Right cardiac atrium (tissue), 5 donors: ENCODE measurements at places on chromosomes 16 and 17. TPM values are rescaled to one million over a fixed set of nuclear protein-coding genes. Genes with fewer than 3 reads are reported as not detected.
A peak's percentile ranks its signal among the peaks of the same experiment; 100 is the strongest.

- DNase-seq: no peak
Observed at GRCh38 chr16:66001432-66001831, 365.1 kb upstream of the CDH5 start.

TBX6 gene
- polyA plus RNA-seq: 0.93 TPM

CHD9 gene
- 7.3 TPM for polyA plus RNA-seq

GRCh38 chr16:63614429-63614828 lies 1507.4 kb downstream of the CDH11 start:
- no peak for DNase-seq

GRCh38 chr16:56872863-56873391 lies 7.9 kb downstream of the SLC12A3 start:
- DNase-seq: no peak

SLFN11 gene
- polyA plus RNA-seq: 9.2 TPM

DNA sequence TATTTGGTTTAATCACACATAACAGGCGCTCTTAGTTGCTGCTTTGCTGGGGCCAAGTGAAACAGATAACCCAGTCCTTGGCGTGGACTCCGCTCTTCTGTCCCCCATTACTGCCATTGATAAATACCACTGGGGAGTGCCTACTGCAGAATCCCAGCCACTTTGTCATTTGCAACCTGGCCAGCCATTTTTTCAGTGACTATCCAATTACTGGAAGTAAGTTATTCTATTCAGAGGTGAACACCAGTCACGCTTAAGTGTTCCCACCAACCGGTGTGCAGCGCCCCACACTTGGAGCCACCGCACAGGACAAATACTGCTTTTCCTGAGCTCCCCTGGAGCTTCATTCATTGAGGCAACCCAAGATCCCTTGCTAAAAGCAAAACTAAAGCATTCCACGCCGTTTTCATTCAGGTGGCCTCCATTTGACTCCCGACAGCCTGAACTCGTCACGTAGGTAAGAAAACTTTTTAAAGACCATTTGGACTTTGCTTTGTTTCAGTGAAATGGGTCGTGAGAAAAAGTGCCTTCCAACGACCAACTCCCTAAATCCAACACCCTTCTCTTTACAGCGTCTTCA lies 1.8 kb downstream of the USP7 start:
- DNase-seq: no peak

DNA sequence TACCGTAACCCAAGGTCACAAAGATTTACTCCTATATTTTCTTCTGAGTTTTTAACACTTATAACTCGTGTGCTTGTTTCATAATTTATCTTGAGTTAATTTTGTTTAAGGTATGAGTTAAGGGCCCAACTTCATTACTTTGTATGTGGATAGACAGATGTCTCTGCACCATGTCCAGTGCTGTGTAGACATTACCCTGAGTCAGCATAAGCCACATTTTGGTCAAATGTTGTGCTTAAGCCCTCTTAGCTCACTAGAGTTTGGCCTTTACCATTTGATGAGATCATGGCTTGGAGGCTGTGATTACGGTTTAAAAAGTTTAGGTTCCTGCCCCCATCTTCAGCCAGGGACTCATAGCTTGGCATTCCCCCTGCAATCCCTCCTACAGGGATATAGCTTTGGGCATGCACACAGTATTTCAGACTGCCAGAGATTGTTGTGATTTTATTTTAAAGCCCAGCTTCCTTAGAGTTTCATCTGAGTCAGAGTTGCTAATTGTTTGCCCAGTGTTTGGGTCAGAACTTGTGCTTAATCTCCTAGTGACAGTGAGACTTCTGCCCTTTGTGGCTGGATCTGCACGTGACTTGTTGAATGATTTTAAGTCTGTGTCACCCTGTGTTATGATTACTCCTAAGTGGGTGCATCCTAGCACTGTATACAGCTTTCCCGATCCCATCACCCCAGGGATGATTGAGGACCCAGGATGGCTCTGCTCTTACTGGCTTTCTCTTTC lies 393.1 kb downstream of the CNTNAP4 start:
- no peak for DNase-seq

GRCh38 chr17:36149296-36149820 lies 27.1 kb downstream of the TBC1D3B start:
- DNase-seq: peak; percentile 55

C16orf86 gene
- polyA plus RNA-seq: 6.0 TPM

DNA sequence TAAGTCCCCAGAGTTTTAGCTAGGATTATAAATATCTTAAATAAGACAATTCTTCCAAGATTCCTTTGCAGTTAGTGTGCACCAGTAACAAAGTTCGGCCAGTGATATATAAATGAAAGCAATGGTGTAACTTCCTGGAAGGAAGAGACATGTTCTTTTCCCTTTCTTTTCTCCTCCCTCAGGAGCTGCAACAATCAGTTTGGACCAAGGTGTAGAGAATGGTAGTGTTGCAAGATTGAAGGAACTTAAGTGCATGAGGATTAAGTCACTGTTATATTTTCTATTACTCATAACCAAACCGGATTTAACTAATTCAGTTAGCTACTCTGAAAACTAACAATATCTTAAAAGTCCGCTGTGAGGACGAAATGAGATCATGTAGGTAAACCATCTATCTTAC lies 68.9 kb upstream of the KCNJ16 start:
- no peak for DNase-seq

- peak; percentile 85 for DNase-seq
Observed at GRCh38 chr16:30092373-30093010, 768 bp upstream of the TBX6 start.

DNA sequence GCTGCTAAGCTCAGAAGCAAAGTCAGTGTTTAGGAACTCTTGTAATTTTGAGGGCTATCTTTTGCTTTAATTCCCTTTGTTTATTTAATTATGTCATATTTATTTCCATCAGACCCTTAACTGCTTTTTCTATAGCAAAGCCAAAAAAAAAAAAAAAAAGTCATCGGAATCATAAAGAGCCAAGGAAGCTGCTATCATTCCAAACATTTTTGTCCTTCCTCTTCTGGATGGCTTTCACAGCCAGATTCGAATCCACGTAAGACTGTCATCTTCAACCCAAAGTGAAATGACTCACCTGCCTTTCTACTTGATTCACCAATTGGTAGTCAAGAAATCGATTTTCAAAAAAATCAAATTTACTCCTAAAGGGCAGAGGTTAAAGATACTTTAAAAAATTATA lies 38.4 kb downstream of the WIPI1 start:
- DNase-seq: no peak

DNA sequence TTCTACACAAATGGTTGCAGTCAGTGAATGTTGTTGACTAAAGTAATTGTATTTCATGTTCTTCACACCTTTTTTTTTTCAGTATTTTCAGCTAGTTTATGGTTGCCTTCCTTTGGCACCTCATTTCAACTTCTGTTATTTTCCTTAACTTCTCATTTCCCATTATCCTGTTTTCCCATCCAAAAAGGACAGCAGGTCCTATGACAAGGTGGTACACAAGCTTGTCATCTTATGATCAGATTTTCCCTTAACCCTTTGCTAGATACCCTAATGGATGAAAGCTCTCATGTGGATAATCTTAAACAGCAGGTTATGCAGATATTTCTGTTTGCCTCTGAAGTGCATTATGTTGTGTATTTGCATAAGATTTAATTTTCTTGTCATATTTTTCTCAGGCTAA lies 7.1 kb upstream of the ASIC2 start:
- DNase-seq: no peak

GRCh38 chr17:31690151-31690551 lies 168.9 kb downstream of the COPRS start:
- DNase-seq: no peak

DNA sequence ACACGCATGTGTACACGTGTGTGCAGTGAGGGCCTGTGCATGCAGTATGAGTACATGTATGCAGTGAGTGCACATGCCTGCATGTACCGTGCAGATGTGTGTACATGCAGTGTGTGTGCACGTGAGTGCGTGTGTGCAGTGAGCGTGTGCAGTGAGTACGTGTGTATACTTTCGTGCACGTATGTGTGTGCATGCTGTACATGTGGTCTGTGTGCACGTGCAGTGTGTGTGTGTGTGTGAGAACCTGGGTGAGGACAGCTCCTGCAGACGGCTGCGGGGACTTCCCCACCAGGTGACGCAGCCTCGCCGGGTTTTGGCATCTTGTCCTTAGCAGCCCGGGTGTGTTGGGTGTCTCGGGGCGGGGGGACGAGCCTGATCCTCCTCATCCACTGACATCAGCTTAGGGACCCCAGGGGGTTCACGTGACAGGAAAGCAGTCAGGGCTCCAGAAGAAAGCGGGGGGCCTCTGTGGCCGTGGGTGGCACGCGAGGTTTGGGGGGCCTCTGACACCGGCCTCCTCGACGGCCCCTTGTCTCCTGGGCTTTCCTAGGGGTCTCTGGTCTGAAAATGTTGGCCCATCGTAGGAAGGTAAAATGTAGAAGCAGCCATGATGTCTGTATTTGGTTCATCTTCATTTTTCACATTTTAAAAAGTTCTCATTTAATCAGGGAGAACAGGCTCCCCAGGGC lies 119.6 kb upstream of the ZNF750 start:
- DNase-seq: no peak

- no peak for DNase-seq
Observed at GRCh38 chr16:65409510-65409909, 287.6 kb upstream of the CDH11 start.

DNA sequence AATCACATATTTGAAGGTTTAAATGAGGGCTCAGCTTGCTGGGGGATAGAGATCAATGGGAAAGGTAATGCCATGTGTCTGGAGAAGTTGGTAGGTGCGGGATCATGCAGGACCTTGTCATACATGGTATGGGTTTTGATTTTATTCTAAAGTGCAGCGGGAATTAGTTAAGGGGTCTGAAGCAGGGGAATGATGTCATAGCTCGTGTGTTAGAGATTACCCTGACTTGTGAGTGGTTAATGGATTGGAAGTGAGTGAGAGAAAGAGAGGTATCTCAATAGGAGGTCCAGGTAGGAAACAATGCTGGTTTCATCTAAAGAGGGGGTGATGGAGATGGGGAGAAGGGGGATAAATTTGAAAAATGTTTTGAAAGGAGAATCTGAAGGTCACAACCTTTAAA lies 280.0 kb downstream of the SHISA9 start:
- DNase-seq: no peak

DNA sequence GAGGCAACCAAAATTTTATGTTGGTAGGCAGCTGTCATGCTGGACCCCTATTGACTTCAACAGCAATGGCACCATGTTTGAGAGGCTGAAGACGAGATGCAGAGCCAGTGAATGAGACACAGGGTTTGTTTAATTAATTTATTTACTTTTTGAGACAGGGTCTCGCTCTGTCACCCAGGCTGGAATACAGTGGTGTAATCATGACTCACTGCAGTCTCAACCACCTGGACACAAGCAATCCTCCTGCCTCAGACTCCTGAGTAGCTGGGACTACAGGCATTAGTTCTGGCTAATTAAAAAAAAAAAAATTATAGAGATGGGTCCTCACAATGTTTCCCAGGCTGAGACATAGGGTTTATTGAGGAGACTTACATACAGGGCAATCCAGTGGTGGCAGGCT lies 36.2 kb upstream of the PPM1D start:
- no peak for DNase-seq

- no peak for DNase-seq
Observed at GRCh38 chr17:80631142-80632045, 86.8 kb downstream of the RPTOR start.

DNA sequence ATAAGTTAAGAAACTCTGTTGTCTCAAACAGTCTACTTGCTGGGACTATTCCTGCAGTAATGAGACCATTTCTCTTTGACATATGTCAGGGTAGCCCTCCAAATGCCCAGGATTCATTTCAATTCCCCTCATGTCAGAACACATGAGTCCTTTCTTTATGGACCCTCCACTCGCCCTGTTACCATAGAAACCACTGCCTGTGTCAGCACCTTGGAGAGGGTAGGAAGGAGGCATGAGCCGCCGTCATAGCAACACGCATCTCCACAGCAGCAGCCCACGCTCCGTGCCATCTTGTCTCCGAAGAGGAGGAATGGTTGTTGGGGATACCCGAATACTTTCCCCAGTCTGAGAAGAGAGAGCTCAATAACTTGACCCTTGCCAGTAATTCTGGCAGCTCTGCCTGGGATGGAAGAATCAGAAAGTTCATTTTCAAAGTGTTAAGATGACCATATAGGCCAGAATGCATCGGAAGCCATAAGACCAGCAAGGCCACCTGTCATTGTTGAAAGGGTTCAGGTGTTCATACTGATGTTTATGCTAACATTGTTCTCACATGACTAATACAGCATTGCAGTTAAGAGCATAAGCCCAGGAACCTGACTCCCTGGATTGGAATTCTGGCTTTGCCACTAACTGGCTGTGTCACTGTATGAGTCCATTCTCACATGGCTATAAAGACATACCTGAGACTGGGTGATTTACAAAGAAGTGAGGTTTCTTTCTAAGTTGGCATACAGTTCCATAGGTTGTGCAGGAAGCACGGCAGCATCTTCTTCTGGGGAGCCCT lies 141.3 kb downstream of the ABCC12 start:
- no peak for DNase-seq

GRCh38 chr17:63151941-63152523 lies 186.0 kb downstream of the TANC2 start:
- DNase-seq: no peak

RTN4RL1 gene
- 5.4 TPM for polyA plus RNA-seq

DNA sequence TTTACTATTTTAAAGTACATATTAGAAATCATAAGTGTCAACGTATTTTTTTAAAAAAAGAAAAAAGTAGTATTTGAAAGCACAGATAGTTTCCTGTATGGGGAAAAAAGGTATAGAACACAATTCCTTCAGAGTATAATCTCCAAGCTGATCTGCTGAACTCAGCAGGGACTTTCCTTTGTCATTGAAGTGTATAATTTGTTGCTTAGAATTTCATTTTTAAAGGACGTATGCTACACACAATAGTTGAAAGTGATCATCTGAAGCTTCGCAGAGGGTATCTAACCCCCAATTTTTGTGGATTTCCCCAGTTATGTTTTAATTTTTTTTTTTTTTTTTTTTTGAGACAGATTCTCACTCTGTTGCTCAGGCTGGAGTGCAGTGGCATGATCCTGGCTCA lies 20.2 kb upstream of the MAPT start:
- DNase-seq: no peak

DNA sequence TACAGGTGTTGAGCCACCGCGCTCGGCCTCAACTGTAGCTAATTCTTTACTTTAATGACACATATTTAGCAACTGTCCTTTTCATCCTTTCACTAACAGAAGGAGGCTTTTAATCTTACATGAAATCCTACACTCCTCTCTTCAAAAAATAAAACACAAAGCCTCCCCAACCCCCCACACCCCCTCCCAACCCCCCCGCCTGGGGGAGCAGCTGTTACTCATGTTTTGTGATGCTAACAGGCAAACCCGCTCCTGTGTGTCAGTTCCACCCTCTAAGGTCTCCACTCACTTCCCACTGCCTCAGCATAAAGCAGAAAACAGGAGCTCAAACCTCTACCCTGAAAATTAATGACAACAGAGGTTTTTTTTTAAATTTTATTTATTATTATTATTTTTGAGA lies 55.4 kb upstream of the SLC25A19 start:
- DNase-seq: no peak

GRCh38 chr16:8905795-8906591 lies 23.8 kb downstream of the LITAFD start:
- no peak for DNase-seq

TPSD1 gene
- 0.16 TPM for polyA plus RNA-seq
